ENCODE measurements at places on chromosomes 7 and 10. TPM values are rescaled to one million over a fixed set of nuclear protein-coding genes. Genes with fewer than 3 reads are reported as not detected.

- DNase-seq, result no peak
These were observed 86.7 kb downstream of the MDFIC start for GRCh38 chr7:115008465-115009114.

GRCh38 chr10:79125092-79125491 is 56.3 kb downstream of the ZMIZ1 start:
- DNase-seq, result no peak

GRCh38 chr7:1156782-1157535 is 3.0 kb downstream of the ZFAND2A start:
- DNase-seq, result no peak

DNA sequence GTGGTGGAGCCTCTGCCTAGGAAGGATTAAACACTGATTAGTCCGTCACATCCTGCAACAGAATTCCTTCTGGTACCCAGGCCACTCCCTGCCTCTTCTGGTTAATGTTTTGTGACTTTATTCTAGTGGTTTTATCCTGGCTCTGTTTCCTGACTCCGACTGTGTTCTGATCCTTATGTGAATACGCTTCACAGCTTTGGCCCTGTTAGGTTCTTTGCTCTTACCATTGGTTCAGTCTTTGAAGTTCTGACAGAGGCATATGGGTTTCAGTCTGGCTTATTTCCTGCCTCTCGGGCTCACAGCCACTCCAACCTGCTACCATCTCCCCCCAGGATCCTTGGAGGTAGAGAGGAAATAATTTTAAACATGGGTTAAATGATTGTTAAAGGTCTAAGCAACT is 23.2 kb upstream of the FGL2 start:
- DNase-seq, result no peak

DNA sequence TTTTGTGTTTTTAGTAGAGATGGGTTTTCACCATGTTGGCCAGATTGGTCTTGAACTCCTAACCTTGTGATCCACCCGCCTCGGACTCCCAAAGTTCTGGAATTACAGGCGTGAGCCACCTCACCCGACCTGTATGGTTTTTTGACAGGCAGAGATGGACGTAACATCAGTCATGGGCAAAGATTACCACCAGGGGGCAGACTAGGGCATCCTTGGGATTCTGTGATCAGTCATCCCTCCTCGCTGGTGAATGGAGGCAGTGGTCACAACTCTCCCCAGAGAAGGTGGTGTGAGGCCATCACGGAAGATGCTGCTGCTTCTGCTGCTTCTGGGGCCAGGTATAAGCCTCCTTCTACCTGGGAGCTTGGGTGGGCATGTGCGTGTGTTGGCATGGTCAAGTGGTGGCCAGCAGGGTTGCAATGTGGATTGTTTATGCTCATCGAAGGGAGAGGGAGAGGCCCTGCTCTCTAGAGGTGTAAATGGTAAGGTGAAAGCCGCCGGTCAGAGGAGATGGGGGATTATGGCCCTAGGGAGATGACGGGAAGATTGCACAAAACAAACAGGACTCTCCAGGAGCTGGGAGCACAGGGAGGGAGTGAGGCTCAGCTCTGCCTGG is 122.7 kb upstream of the PRSS1 start:
- DNase-seq, result no peak

- DNase-seq, result no peak
These were observed 6.9 kb downstream of the TMEM236 start for GRCh38 chr10:17758896-17759295.

- no peak for DNase-seq
These were observed 90.5 kb downstream of the RNF216 start for GRCh38 chr7:5690931-5691473.

DNA sequence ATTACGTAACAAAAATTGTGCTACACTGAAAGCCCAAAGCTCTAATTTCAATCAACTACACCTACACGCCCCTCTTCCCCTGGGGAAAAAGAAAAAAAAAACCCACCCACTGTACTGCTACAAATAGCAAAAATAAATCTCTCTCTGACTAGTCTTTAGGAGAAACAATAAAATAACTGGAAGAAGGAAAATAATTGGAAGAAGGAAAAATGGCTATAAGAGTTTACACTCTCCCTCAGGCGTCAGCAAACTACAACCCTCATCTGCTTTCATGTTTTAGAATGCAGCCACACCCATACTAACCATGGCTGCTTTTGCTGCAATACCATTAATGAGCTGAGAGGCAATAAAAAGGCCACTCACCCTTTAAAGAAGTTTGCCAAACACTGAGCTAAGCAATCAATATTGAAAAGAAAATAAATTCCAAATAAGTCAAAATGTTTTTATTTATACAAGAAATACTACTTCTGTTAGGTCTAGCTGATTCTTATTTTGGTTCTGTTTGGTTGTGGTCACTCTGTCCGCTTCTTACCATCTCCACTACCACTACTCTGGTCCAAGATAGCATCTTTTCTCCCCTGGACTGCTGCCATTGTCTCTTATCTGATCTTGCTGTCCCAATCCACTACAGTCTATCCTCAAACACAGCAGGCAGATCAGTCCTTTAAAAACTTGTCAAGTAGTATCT is 3.8 kb downstream of the MINDY3 start:
- no peak for DNase-seq

DNA sequence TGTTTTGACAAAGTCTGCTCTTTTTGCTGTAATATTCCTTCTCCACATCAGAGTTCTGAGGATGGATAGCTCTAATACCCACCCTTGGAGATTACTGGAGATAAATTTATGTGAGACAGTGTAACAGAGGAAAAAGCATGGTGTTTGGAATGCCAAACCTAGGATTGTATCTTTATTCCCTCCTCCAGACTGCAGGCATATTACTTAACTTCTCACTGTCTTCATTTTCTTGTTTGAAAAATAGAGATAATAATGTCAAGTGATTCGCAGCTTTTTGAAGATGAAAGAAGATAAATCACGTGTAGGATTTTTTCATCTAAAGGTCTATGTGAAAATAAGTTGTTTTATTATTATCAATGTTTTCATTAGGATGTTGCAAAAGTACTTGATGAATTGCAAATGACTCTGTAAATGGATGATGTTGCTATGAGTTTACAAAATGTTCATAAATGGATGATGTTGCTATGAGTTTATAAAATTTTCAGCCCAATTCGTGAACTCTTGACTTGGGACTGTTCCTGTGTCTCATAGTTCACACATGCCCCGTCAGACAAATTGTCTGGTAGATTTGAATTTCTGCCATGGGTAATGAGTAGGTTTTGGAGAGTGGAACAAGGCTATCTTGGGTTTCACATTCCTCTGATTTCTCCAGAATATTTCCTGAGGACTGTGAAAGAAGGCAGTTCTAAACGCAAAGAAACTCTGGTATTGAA is 113.1 kb upstream of the IGFBP3 start:
- no peak for DNase-seq

DNA sequence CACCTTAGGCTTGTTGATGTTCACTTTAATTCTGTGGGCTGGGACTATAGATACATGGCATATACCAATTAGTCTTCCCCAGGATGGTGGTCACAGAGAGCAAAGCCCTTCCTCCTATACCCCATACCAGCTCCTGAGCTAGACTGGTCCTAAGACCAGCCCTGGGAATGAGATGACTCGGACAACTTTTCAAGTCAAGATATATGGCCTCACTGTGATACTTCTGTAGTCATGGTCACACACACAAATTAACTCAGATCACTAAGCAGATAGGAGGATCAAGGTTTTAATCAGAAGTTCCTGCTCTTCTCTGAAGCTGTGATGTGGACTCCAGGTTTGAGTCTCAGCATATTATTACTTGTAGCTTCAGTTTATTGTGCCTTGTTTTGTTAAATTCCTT is 53.1 kb downstream of the SLK start:
- DNase-seq, result no peak

- DNase-seq, result no peak
These were observed 32.5 kb downstream of the ERLIN1 start for GRCh38 chr10:100153239-100153825.

DNA sequence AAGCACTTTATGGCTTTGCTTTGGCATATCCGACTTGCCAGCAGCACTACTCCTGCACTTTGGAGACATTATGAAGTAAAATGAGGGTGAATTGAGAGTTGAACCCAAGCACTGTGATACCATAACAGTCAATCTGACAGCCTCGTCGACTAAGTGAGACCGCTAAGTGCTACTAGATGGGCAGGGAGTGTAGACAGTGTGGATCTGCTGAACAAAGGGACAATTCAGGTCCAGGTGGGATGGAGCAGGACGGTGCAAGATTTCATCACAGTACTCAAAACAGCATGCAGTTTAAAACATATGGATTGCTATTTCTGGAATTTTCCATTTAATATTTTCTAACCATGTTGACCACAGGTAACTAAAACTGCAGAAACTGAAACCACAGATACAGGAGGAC is 20.8 kb upstream of the PRTFDC1 start:
- DNase-seq, result no peak

DNA sequence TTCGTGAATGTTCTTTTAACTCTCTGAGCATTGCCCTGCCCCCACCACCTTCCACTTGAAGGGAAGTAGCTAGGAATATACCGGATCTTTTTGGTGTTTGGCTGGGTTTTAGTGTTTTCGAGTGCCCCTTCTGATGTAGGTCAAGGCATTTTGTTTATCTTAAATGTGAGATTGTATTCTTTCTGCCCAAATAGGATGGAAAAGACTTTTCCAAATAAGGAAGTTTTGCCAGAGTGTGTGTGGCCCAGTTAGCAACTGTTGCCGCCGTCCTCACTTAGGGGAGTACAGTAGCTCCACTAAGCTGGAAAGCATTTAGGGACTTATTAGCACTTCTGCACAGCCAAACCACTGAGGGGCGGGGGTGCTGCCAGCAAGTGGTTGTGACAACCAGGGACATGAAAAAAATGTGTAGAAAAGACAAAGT is 29.8 kb upstream of the VCL start:
- DNase-seq, result no peak

DNA sequence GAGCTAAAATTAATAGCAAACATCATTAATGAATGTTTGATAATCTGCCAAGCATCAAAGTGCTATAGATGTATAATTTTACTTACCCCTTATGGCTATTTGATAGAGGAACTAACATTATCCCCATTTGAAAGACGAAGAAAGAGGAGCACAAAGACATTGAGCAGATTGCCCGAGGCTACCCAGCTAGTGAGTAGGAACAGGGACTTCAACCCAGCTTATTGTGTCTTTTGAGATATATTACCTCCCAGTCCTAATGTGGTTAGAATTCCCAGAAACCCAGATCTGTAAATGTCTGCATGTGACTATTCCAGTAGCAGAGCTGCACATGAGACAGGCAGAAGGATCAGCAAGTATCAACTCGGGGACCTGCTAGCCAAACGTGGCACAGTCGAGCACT is 160.1 kb upstream of the AOAH start:
- no peak for DNase-seq

DNA sequence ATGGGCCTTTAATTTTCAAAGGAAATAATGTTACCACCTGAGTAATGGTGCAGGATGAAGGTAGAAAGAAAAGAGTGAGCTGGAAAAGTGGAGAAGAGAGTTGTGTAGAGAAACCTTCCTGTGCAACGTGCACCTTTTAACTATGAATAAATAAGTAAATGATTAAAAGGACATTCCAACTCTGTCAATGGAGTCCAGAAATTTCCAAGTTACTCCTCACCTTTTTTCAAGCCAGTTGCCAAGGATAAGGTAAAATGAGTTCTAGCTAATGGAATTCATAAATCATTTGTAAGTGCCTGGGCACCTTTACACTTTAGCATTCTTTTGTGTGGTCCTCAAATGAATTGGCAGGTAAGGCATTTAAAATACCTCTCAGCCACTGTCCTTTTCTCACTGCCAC is 549.4 kb upstream of the NRP1 start:
- DNase-seq, result no peak

DNA sequence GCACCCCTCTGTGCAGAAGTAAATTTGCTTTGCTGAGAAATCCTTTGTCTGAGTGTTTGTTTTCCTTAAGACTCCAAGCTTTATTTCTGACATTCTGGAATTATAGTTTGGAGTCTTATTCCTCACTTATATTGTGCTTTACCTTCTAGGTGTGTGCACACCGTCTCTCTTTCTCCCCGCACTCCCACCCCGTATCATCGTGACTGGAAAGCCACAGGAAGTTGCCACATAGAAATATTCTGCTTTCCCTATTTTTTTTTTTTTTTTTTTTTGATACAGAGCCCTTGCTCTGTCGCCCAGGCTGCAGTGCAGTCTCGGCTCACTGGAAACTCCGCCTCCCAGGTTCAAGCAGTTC is 109.5 kb downstream of the PHF14 start:
- DNase-seq, result no peak

DNA sequence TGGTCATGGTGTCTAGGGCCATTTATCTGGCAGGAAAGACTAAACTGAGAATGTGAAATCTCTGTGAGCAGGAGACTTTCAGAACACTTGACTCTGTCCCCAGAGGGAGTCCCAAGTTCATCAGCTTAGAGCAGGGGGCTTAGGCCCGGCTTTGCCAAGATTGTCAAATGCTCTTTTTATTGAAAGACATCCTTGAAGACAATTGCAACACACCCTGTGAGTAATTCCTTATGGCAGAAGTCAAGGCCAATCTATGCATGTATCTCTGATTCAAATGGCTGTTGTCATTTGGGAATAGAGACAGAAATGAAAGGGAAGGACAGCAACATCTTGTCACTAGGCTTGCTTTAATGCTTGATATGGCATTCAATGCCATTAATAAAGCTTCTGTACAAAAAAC is 33.7 kb downstream of the BAMBI start:
- no peak for DNase-seq

DNA sequence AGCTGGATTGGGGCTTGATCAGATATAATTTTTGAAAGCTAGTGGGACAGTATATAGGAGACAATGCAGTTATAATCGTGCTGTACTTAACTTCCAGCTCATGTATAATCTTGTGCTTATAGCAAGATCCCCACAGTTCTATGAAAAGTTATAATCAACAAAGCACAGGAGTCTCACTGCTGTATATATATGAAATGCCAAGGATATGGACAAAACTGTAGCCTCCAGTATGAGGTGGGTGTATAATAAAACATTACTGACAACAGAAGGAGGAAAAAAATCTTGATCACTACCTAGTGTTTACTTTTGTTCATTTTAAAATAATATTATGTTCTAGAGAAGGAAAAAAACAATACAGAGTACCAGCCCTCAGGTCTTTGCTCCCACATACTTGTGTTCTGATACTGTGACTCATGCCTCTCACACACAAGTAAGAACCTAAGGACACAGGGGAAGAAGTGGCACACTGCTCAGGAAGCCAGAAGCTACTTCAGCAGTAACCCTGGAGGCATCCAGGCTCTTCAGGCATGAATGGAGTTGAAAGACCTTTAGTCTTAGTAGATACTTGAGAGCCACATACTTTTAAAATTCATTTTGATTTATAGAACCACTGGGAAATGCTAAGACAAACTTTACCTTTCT is 265.7 kb upstream of the IMMP2L start:
- DNase-seq, result no peak

GRCh38 chr7:552868-553635 is 33.4 kb upstream of the PDGFA start:
- no peak for DNase-seq

GRCh38 chr10:113085776-113086175 is 135.7 kb downstream of the TCF7L2 start:
- no peak for DNase-seq

GRCh38 chr7:39919646-39920045 is 30.4 kb upstream of the CDK13 start:
- no peak for DNase-seq

C10orf143 gene
- total RNA-seq, result not detected

FAM237B gene
- not detected for total RNA-seq

TMEM178B gene
- total RNA-seq, result 0.92 TPM

GPR26 gene
- not detected for total RNA-seq

PNLIPRP2 gene
- 2.3 TPM for total RNA-seq

OPN1SW gene
- not detected for total RNA-seq

All from thoracic aorta (tissue), 2 donors.